ENCODE measurements at places on chromosomes 3 and 15. TPM values are rescaled to one million over a fixed set of nuclear protein-coding genes. Genes with fewer than 3 reads are reported as not detected.

Gene PTH1R
- total RNA-seq, result 0.43 TPM

Gene SEMA3F
- 14.0 TPM for total RNA-seq

Gene EPB42
- not detected for total RNA-seq

Gene AMIGO3
- total RNA-seq, result 0.56 TPM

Gene MAP1A
- 0.81 TPM for total RNA-seq

Gene TNK2
- 20.8 TPM for total RNA-seq

Gene IL5RA
- not detected for total RNA-seq

Gene RLBP1
- not detected for total RNA-seq

Gene SPINK8
- total RNA-seq, result not detected

Gene FETUB
- 0.14 TPM for total RNA-seq

Gene RASGRP1
- 0.31 TPM for total RNA-seq

Gene MAPKAPK3
- total RNA-seq, result 20.7 TPM

Gene HIGD2B
- total RNA-seq, result not detected

Gene PDIA3
- 310 TPM for total RNA-seq

Gene ACAN
- total RNA-seq, result 0.78 TPM

Gene PLSCR4
- total RNA-seq, result 6.7 TPM

Gene CPNE9
- total RNA-seq, result not detected

Gene LRRN1
- not detected for total RNA-seq

Gene CLDN18
- total RNA-seq, result not detected

Data from A549 treated with ZK216348 at 1 μM for 4 hours (cell line).